EL (cell line): ENCODE measurements at places on chromosomes 7 and 10.

- no peak for DNase-seq
Observed at GRCh38 chr7:69395061-69395714, 203.1 kb upstream of the AUTS2 start.

DNA sequence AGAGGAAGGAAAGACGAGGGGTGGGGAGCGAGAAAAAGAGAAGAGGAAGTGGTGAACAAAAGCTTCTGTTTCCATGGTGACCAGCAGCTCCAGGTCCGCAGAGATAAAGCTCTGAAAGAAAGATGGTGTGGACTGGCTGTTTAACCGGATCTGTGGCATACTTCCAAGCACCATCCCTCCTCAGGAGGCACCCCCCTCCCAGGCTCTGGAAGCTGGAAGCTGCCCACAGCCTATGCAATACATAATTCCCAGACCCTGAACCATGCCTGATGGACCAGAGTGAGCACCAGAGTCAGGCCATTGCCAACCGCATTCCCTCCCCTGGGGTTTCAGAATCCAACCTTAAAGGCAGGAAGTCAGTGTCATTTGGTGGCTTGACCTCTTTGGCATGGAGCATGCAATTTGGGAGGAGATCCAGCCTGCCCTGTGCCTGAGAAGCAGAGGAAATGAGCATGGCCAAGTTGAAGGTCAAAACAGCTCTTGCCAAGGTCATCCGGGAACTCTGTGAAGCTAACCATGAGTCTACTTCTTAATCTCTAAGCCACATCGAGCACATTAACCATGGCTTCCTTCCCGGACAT, 22.2 kb upstream of the CPXM2 start:
- peak; percentile 11 for DNase-seq

DNA sequence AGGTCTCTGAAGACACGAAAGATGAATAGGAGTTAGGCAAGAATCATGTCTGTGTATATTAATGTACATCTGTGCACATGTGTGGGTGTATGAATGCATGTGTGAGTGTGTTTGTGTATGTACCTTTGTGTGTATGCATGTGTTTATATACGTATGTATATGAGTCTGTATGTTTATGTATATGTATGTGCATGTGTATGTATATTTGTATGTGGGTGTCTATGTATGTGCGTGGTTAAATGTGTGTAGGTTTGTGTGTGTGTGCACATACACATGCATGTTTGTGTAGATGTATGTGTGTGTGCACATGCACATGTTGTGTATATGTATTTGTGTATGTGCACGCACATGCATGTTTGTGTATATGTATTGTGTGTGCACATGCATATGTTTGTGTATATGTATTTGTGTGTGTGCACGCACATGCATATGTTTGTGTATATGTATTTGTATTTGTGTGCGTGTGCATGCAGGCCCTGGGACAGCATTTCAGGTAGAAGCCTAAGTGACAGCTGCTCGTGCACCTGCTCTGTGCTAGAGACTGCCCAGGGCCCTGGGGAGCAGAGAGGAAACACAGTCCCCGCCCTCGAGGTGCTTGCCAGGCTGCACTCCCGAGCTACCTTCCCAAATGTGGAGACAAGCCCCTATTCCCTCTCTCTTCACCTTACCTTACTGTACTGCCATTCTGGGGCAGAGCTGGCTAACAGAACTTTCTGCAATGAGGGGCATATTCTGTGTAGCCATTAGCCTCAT, 12.1 kb downstream of the PNLIPRP1 start:
- no peak for DNase-seq

- DNase-seq: no peak
Observed at GRCh38 chr10:36324831-36325230, 682.7 kb upstream of the FZD8 start.

DNA sequence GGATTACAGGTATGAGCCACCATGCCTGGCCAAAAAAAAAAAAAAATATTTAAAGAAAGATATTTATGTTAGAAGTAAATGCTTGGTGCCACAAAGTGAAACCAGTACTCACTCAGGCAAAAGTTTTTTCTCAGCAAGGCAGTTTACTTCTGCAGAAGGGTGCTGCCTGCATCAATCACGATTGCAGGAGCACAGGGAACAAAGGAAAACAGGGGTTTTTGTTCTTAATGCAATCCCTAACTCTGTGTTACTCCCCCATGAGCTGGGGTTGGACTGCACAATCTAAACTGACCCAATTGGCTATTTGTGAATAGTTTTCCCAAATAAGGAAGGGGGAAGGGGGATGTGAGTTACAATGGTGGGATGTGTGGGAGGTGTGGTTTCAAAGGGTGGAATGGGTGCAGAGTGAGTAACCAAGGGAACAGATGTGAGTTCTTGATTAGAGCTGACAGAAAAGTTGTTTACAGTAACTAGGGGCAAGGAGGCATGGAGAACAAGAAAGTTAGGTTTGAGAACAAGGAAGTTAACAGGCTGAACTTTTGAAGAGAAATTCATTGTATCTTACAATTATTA, 255.4 kb downstream of the TYW1 start:
- DNase-seq: no peak

DNA sequence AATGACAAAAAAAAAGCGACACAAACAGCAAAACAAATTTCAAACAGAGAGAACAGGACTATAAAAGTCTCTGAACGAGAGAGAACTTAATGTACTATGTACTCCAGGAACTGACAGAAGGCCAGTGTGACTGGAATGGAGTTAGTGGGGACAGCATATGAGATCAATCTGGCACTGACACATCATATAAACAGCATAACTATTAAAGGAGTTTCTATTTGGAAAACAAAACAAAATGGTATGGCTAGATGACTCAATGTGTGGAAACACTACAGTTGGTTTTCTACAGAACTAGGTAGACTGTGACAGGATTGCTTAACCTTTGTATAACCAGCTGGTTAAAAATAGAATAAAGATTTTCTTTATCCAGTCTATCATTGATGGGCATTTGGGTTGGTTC, 232.9 kb upstream of the KAT6B start:
- peak; percentile 43 for DNase-seq

GRCh38 chr10:75294031-75294437, 58.3 kb upstream of the COMTD1 start:
- peak; percentile 18 for DNase-seq

GRCh38 chr7:66296557-66296956, 91.4 kb downstream of the TPST1 start:
- no peak for DNase-seq

- DNase-seq: no peak
Observed at GRCh38 chr10:82266438-82266837, 391.4 kb downstream of the NRG3 start.

- peak; percentile 31 for DNase-seq
Observed at GRCh38 chr10:87818505-87819288, 671 bp upstream of the ATAD1 start.

- peak; percentile 65 for DNase-seq
Observed at GRCh38 chr10:10589540-10590303, 427.9 kb upstream of the CELF2 start.

DNA sequence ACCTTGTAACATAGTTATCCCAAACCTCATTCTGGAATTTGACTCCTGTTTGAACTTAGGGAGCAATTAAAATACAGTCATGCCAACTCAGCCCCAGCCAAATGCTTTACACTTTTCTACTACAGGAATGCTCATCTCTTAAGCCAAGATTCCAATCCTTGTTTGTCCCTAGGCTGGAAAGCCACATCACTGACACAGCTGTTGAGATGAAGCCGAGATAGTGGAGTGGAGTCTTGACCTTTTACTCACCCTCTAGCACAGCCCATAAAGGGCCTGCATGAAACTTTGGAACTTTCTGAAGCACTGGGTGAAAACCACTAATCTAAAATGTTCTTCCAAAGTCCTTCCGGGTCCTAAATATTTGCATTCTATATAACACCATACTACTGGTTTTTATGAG, 247.3 kb downstream of the ETV1 start:
- peak; percentile 46 for DNase-seq

GRCh38 chr10:22945934-22946673, 18.3 kb downstream of the ARMC3 start:
- no peak for DNase-seq

- no peak for DNase-seq
Observed at GRCh38 chr10:100522107-100522801, 2.6 kb upstream of the SEC31B start.

GRCh38 chr7:77536413-77537135, 521 bp upstream of the PTPN12 start:
- peak; percentile 98 for DNase-seq

DNA sequence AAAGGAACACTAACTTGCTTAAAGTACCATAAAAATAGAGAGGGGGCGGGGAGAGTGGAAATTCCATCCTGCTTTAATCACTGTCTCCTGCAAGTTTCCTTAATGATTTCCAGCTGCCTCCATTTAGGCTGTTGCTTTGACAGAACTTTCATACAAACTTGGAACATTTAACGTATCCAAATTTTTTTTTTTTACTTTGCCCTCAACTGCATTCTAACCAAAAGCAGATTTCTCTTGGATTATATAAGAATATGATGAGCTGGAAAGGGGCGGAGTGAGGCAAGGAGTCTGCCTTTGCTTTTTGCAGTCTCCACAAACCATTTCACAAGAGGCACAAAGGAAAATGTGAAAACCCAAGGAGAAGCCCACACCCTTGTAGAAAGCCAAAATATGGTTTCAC, 46.6 kb upstream of the COL1A2 start:
- peak; percentile 94 for DNase-seq

DNA sequence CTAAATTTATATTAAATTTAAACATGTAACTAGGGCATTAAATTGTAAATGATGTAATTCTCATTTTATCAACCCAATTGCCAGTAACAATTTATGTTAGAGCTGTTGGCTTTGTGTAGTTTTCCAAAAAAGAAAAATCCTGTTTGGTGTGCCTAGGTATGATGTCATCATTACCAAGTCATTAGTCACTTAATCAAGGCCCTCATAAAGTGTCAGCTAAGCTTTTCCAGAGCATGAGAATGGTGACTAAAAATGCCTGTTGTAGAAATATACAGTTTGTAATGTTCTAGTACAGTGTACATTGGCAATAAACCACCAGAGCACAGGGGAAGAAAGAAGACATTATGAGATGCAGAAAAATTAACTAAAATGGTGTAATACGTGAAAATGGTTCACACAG, 593.8 kb upstream of the ANKRD30A start:
- DNase-seq: peak; percentile 24

- DNase-seq: peak; percentile 11
Observed at GRCh38 chr7:149202831-149203231, 7.5 kb downstream of the ZNF282 start.

DNA sequence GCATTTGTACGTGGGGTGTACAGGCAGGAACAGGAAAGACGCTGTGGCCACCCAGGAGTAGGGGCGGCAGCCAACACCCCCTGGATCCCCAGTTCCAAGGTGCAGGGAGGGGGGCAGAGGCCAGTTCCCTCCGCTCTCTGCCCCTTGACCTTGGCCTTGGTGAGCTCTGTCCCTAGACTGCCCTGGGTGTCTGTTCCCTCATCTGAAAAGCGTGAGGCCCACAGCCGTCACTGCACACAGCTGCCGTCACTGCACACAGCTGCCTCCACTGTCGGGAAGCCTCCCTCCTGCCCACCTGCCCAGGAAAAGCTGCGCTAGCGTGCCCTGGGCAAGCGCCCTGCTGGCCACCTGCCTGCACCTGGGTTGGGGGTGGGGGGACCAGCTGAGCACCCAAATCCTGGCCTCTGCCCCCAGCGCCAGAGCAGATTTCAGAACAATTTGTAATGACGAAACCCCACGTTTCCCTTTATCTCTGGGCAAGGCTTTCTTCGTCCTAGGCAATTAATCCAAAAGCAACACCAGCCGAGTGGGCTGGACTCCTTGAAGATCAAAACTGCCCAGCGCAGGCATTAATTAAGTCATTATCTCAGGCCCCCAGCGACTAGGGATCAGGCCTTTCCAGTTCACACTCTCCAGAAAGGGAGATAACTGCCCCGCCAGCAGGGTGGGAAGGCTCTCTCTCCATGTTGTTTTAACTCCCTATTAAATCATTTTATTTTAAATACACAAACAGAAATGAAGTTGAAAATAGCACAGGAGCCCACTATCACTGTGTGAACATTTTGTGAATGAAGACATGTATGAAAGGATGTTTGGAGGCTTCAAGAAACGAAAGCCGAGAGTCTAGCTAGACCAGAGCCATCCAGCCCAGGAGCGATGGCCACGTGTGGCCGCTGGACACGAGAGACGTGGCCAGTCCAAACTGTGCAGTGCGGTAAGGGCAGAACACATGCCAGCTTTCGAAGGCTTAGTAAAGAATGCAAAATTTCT, 4.0 kb upstream of the PDGFA start:
- no peak for DNase-seq

DNA sequence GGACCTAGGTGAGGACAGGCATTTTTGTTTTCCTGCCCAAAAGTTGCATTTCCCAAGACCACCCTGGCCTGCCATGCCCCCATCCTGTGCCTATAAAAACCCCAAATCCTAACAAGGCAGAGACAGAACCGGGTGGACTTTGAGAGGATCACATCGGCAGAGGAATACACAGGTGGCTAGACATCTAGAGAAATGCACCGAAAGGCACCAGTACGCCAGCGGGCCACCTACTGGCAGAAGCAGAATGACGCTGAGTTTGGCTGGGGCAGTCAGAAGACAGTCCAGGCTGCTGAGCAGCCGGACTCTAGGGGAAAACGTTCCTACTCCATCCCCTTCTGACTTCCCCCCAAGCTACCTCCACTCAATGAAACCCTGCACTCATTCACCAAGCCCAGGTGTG, 2.8 kb downstream of the AKR1C4 start:
- no peak for DNase-seq

DNA sequence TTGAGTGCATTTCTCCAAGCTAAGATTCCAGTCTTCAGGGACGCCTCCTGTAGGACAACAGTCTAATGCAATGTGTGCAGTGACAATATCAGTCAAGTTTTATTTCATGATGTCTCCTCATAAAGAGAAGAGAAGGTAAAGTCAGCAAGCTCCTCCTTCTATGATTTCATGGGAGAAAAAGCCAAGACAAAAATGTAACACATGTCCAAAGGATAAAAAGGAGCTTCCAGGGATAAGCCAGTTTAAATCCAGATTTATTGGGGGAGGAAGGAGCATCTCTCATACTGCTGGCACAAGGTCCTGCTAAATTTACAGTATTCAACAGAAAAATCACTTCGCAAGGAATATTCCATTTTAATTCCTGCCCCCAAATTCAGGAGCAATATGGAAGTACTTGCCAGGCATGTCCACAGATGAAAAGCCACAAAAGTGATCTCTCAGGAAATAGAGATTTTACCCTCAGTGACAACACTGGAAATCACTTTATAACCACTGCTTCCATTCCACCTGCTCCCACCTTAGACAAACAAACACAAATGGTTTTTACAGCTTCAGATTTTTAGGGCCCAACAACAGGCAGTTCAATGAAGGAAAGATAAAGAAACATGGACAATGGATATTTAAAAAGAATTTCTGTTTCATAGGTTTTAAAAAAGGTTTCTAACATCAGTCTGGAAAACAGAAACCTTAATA, 677.5 kb upstream of the C7orf33 start:
- DNase-seq: no peak

- no peak for DNase-seq
Observed at GRCh38 chr7:114786455-114786854, 135.4 kb upstream of the MDFIC start.

- DNase-seq: no peak
Observed at GRCh38 chr7:11517853-11518252, 314.1 kb downstream of the THSD7A start.

GRCh38 chr10:10294881-10295529, 722.7 kb upstream of the CELF2 start:
- DNase-seq: no peak
